ENCODE measurements at places on chromosomes 4 and X. TPM values are rescaled to one million over a fixed set of nuclear protein-coding genes. Genes with fewer than 3 reads are reported as not detected.
A peak's percentile ranks its signal among the peaks of the same experiment; 100 is the strongest.

DNA sequence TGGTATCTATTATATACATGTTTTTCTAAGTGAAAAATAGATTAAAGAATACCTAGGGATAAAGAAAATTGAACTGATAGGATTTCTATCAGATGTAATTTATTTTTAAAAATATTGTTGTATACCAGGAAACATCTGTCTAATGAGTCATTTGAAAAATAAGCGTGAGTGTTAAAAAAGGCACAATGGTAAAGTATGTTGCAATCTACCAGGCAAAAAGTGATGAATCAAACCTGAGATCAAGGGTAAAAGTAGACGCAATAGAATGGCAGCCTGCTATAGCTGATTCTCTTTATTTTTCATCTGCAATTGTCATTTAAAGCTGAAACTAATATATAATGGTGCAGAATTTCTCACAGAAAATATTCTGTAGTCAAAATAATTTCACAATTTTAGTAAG is 1119.6 kb downstream of the PCDH18 start:
- DNase-seq, result no peak

DNA sequence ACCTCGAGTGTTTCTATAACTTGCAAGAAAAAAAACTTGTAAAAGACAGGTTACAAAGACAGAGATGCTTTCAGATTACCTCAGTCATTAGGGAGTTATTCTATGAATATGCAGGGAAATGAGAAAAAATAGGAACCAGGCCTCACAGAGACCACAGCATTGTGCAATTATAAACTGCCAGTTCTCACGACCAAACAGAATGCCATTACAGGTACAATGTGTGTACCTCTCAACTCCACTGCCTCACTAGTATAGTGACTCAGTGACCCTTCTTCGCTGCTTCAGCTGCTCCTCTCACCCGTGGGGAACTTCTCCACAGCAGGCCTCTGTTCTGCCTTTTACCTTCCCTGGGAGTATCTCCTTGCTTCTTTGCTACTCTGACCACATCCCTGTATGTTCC is 2.3 kb upstream of the HTATSF1 start:
- DNase-seq, result no peak

DNA sequence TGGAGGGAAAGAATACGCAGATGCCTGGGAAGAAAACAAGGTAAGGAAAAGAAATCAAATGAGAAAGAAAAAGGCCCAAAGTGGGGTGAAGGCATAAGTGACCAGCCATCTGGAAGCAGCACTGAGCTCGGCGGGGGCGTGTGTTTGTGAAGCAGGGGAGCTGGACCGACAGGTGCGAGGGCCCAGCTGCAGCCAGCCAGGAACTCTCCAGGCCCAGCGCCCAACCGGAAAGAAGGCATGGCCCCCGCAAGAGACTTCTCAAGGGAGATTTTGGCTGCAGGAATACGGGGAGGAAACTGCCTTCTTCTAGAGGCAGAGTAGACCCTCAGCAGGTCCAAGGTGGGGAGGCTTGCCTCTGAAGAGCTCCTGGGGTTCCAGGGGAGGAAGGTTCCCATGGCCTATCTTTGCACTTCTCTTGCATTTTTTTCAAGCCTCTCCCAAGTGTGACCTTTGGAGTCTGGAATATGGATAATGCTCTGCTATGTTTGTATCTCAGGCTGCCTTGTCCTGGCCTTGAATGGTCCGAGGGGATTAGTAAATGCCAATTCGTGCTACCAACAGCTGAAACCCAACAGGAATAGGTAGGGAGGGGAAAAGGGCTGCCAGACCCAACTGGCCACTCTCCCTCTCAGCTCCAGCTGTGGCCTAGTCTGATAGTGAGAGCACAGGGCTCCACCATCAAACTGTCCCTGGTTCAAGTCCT is 10.8 kb upstream of the CITED1 start:
- DNase-seq, result no peak

Gene COQ2
- total RNA-seq, result 37.5 TPM

DNA sequence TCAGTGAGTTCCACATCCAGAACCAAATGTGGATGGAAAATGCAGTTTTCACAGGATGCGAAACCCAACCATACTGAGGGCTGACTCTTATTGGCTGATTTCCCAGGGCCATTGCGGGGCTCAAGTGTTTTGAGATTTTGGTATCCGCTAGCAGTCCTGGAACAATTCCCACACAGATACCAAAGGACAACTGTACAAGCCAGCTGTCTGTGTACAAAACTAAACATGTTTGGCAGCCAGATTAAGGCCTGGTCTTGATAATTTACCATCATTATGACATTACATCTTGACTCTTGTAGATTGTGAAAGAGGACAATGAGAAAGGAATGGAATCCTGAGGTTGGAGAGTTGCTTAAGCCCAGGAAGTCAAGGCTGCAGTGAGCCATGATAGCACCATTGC is 121.9 kb downstream of the DKK2 start:
- DNase-seq, result no peak

Gene TASL
- total RNA-seq, result not detected

DNA sequence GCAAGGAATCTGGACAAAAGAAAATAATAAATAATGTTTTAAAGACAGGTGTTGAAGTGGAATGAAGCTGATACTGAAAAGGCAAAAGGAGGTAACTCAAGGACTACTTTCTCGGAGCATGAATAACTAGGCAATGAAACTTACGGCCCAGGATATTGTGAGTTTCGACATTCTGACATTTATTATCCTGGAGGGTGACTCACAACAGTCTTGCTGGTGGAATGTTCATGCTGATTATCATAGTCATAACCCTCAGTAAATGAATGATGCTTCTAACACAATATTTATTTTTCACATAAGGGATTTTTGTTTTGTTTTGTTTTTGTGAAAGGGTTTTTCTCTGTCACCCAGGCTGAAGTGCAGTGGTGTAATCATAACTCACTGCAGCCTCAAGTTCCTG is 147.0 kb upstream of the HPGD start:
- no peak for DNase-seq

DNA sequence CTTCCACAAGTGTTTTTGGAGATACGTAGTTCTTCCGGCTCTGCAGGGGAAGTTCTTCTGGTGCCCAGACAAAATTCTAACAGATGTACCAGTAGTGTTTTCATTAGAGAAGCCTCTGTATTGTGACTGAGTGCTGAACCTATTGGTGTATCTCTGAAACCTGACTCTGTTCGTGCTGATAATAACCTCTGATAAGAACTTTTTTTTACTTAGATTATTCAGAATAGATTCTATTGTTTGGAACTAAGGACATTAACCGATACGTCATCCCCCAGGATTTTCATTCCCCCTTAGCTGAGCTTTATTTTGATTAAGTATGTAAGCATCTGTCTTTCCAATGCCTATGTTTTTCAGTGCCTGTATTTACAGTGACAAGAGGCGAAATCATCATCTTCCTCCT is 362.9 kb downstream of the PDGFC start:
- DNase-seq, result no peak

Gene KCNE5
- not detected for total RNA-seq

Gene UGT2B17
- not detected for total RNA-seq

DNA sequence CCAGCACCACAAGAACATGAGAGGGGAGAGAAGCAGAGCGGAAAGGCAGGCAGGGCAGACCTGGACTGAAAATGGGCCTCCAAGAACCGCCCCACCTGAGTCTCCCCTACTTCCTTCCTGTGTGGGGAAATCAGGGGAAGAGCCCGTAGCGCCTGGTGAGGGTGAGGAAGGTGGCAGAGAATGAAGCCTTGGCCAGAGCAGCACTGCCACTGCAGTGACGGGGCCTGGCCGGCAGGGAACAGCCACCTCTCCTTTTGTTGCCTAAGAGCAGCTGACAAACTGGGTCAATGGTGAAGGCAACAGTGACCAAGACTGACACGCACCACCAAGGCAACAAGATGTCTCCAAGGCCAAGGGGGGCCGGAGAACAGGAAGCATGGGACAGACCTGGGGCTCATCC is 58.4 kb upstream of the CBR4 start:
- DNase-seq, result no peak

DNA sequence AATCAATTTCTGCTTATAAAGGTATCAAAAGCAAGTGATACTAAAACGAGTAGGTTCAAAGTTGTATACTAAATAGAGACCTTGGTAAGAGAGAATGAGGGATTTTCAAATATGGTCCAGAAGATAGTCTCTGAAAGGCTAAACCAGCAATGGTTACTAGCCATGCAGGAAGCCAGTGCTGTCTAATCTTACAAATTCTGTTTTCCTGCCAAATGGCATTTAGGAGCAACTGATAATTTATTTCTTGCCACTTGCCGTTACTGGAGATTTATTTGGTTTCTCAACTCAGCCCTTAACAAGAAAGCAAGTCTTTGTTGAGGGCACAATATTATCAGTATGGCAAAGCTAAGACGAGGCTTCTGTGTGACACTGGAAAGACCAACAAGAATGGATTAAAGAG is 47.2 kb downstream of the MAP7D3 start:
- DNase-seq, result no peak

DNA sequence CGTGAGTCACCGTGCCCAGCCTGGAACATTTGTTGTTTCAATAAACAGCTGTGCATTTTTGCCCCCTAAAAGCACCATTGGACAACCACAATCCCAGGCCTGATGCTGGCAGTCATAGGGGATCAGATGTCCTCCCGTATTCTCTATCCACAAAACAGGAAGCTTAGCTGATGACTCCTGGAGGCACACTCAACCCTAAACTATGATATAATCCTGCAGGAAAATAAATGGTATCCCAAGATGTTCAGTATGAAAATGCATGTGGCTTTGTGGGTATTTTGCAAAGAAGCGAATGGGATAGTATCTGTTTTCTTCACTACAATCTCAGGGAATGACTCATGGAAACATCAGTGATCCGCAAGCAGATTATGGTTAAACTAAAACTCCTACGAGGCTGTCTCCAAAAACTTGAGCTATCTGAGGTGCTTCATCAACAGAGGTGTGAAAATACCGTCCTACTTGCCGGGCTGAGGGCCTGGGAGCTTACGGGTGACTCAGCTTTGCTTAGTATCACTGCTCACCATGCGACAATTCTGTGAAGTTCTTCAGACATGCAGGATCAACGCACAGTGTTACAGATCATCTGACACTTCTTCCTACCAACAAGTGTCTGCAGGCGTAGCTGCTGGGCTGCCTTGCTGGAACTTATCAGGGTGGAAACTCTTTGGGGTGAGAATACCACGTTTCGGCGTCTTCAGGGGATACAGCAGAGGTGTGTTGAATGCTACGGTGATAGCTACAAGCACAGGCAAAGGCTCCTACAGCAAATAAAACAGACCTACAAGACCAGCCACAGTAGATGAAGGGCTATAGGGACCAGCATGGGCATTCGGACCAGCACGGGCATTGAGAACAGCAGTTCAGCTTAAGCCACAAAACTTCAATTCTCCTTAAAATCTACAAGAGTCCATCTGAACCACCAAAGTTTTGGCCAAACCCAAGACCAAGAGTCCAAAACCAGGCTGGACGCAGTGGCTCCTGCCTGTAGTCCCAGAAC is 148.5 kb downstream of the DHRSX start:
- peak; percentile 95 for DNase-seq

Gene GPRIN3
- not detected for total RNA-seq

Gene RNF212
- not detected for total RNA-seq

DNA sequence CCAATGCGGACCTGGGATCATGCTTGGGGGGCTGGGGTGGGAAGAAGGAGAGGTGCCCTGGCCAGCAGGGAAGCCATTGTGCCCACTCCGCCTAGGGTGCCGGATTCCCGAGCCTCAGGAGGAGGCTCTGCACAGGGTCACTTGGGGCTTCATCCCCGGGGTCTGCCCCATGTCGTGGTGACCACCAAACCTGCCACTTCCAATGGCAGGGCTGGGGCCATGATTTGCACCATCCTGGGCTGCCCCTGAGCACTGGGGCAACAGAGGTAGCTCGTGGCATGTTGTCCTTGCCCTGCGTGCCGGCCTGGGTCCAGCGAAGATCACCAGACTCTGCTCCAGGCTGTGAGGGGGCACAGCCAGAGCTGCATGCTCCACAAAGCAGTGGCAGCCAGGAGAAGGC is 71.4 kb upstream of the DCAF12L2 start:
- no peak for DNase-seq

Gene AFM
- total RNA-seq, result not detected

- DNase-seq, result no peak
These were observed 3.4 kb downstream of the SAT1 start for GRCh38 chrX:23786268-23786815.

Gene PABPC5
- 0.61 TPM for total RNA-seq

Gene C4orf51
- total RNA-seq, result not detected

Gene AMBN
- not detected for total RNA-seq

- no peak for DNase-seq
These were observed 9.9 kb downstream of the CHIC2 start for GRCh38 chr4:54054501-54054900.

DNA sequence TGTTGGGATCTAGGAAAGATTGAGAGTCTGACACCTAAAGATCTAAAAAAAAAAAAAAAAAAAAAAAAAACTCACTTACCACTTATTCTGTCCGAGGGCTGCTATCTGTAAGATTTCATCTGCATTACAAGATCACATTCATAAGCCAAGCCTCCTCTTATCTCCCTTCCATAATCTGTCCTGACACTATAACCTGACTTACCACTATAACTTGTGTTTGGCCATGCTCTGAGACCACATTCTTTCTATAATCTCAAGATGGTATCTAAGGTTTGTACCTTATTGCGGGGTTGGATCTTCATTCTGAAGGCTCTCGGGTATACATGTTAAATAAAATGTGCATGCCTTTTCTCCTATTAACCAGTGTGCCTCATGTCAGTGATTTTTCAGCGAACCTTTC is 144.4 kb downstream of the MAGEB17 start:
- DNase-seq, result no peak

GRCh38 chr4:17939054-17939453 is 82.5 kb downstream of the LCORL start:
- no peak for DNase-seq

DNA sequence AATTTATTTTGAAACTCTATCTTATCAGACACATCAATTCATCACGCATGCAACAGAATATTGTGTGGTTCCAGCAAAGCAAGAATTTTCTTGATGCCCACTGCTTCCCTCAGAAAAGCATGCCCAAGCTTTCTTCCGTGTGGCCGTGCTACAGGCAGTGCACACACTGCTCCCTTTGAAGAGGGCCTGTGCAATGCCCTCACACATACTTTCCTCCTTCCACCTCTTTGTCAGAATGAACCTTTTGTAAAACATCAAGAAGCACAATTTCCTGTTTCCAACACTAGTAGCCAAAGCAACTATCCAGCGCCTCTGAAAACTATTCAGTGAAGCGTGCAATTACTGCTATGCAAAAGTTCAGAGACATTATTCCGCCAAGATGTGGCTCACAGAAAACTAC is 201.7 kb downstream of the NLGN4X start:
- no peak for DNase-seq

Gene CCDC160
- not detected for total RNA-seq

- no peak for DNase-seq
These were observed 430.2 kb downstream of the FAT4 start for GRCh38 chr4:125744891-125745364.

Gene NAT8L
- total RNA-seq, result not detected

GRCh38 chr4:113675731-113676697 is 85.5 kb downstream of the CAMK2D start:
- DNase-seq, result no peak
